Skeletal muscle tissue (tissue), 5 donors: ENCODE measurements at places on chromosomes 4 and X. TPM values are rescaled to one million over a fixed set of nuclear protein-coding genes. Genes with fewer than 3 reads are reported as not detected.

PRKG2 gene
- total RNA-seq = under 0.01 TPM

MAGT1 gene
- total RNA-seq = 60.5 TPM

CRMP1 gene
- total RNA-seq = 5.7 TPM

JCHAIN gene
- 2.1 TPM for total RNA-seq

CLTRN gene
- not detected for total RNA-seq

TREX2 gene
- total RNA-seq = 3.7 TPM

MAGEB3 gene
- total RNA-seq = not detected

CD99L2 gene
- total RNA-seq = 25.1 TPM

ADAMTS3 gene
- 2.1 TPM for total RNA-seq

XK gene
- total RNA-seq = 8.9 TPM

CLCN3 gene
- total RNA-seq = 25.1 TPM

CXCL8 gene
- total RNA-seq = 1.0 TPM

FBXW7 gene
- total RNA-seq = 102 TPM

HTRA3 gene
- total RNA-seq = 20.9 TPM

CXorf49 gene
- not detected for total RNA-seq

XAGE2 gene
- not detected for total RNA-seq

AMTN gene
- not detected for total RNA-seq

RBM46 gene
- not detected for total RNA-seq

MAGED4 gene
- 15.1 TPM for total RNA-seq

TGIF2LX gene
- not detected for total RNA-seq

TEX28 gene
- total RNA-seq = not detected

SHISA3 gene
- total RNA-seq = 1.6 TPM

BEND2 gene
- total RNA-seq = not detected

CFI gene
- 5.7 TPM for total RNA-seq

ADH1B gene
- 33.4 TPM for total RNA-seq

FMR1NB gene
- total RNA-seq = not detected

SOWAHD gene
- 1.6 TPM for total RNA-seq

LRP2BP gene
- total RNA-seq = 4.7 TPM

LUZP4 gene
- not detected for total RNA-seq

NAAA gene
- 13.0 TPM for total RNA-seq

RTL3 gene
- total RNA-seq = under 0.01 TPM

ADGRG4 gene
- under 0.01 TPM for total RNA-seq

BEX2 gene
- 21.4 TPM for total RNA-seq

FRG2 gene
- not detected for total RNA-seq

CTAG1B gene
- not detected for total RNA-seq

SAGE1 gene
- total RNA-seq = not detected

MID1 gene
- 17.7 TPM for total RNA-seq

FHDC1 gene
- 3.7 TPM for total RNA-seq

KCNIP4 gene
- 0.52 TPM for total RNA-seq

ASB12 gene
- total RNA-seq = 8.4 TPM

RASGEF1B gene
- 9.9 TPM for total RNA-seq

ASMT gene
- not detected for total RNA-seq

TLL1 gene
- total RNA-seq = 2.6 TPM

KIAA1210 gene
- total RNA-seq = not detected

SYTL5 gene
- total RNA-seq = not detected

RADX gene
- 1.0 TPM for total RNA-seq

PDLIM5 gene
- total RNA-seq = 311 TPM

TLR6 gene
- 1.0 TPM for total RNA-seq

MAGEA8 gene
- total RNA-seq = not detected

NUDT10 gene
- total RNA-seq = 1.0 TPM

SYN1 gene
- not detected for total RNA-seq

AFP gene
- total RNA-seq = 1.0 TPM

SUPT20HL1 gene
- total RNA-seq = not detected

EIF4E gene
- 61.6 TPM for total RNA-seq

DMD gene
- total RNA-seq = 190 TPM

SSX2 gene
- total RNA-seq = not detected

PFKFB1 gene
- total RNA-seq = not detected

SPATA4 gene
- 0.52 TPM for total RNA-seq

MAGEB2 gene
- total RNA-seq = not detected
